ENCODE measurements at places on chromosomes 16 and 17.

- no peak for DNase-seq
Observed at GRCh38 chr16:18829251-18829650, 27.9 kb upstream of the ARL6IP1 start.

DNA sequence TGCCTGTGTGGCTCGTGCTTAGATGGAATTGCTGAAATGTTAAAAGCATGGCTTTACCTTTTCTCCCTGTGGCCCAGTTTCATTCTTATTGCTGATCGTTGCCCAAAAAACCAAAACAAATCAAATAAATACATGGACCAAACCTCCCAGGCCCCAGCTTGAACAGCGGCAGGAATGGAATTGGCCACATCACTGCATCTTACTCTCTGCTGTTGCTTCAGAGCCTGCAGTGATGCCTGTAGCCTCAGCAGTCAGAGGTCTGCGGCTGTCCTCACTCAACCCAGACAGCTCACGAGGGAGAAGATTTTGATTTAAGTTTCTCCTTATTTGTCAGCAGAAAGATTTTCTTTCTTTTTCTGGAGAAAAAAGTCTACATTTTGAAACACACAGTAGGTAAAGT, 91.5 kb downstream of the NPIPB11 start:
- no peak for DNase-seq

- peak; percentile 2 for DNase-seq
Observed at GRCh38 chr16:55842369-55843104, 9.6 kb upstream of the CES1 start.

DNA sequence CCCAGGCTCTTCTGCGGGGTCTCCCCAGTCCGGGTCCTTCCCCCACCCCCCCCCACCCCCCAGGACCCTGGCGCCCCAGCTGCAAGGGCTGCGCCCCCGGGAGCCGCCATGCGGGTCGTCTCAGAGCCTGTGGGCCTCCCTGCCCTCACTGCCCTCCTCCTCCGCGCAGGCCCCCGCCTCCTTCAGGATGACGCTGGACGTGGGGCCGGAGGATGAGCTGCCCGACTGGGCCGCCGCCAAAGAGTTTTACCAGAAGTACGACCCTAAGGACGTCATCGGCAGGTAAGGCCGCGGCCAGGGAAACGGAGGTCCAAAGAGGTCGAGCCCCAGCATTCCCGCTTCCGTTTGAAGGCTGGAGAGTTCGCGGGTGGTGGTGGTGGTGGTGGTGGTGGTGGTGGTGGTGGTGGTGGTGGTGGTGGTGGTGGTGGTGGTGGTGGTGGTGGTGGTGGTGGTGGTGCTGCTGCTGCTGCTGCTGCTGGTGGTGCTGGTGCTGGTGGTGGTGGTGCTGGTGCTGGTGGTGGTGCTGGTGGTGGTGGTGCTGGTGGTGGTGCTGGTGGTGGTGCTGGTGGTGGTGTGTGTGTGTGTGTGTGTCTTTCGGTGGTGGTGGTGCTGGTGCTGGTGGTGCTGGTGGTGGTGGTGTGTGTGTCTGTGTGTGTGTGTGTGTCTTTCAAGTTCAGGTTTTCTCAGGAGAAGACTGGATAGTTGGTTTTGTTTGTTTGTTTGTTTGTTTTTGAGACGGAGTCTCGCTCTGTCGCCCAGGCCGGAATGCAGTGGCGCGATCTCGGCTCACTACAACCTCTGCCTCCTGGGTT, 615 bp downstream of the PHKG2 start:
- no peak for DNase-seq

- DNase-seq: no peak
Observed at GRCh38 chr17:36892112-36892838, 45.0 kb upstream of the LHX1 start.

DNA sequence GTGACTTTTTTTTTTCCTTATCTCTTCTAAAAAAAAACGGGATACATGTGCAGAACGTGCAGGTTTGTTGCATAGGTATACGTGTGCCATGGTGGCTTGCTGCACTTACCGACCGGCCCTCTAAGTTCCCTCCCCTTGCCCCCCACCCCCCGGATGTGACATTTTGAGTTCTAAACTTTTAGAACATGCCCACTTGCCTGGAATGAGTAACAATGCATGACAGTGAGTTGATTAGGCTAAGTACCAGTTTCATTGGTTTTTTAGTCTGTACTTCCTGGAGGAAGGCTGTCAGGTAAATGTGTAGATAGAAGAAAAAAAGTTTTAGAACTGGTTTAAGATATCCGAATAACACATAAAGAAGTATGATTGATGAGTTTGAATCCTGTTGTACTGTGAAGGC, 4.0 kb downstream of the BPTF start:
- DNase-seq: peak; percentile 51

DNA sequence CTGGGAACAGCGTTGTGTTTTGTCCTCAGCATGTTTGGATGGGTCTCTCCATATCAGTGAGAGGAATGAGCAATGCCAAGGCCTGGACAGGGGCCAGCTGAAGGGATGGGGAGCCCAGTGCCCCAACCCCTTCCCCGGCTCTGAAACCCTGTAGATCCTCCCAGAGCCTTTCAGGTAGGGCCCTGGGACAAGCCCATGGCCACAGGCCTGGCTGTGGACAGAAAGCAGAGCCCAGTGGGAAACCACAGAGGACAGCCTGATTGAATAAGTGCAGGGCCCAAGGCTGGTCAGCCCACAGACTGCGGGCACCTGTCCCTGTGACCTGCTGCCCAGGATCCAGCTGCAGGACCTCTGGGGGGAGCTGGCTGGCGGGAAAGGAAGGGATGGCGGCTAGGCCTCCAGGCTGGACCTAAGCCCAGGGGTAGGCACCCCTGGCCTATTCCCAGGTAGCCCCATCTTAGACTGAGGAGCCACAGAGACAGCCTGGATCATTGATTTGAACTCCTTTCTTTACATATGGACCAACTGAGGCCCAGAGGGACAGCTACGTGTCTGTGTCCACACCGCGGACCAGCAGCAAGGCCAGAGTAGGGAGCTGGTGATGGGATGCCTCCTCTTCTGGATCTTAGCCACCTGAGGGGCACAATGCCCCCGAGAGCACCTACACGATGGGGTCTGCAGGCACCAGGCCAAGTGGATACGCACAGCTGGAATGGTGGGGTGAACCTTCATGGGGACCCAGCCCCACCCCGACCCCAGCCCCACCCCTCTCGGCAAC, 1.3 kb downstream of the CCDC102A start:
- DNase-seq: no peak
